Left renal cortex interstitium (tissue), 4 donors: ENCODE measurements at places on chromosomes 7 and 10.
A peak's percentile ranks its signal among the peaks of the same experiment; 100 is the strongest.

GRCh38 chr7:155310425-155311114, 12.9 kb downstream of the INSIG1 start:
- DNase-seq: no peak

GRCh38 chr10:109126541-109126940, 796.8 kb downstream of the XPNPEP1 start:
- DNase-seq: no peak

- DNase-seq: no peak
These were observed 158.0 kb downstream of the HGF start for GRCh38 chr7:81611805-81612204.

DNA sequence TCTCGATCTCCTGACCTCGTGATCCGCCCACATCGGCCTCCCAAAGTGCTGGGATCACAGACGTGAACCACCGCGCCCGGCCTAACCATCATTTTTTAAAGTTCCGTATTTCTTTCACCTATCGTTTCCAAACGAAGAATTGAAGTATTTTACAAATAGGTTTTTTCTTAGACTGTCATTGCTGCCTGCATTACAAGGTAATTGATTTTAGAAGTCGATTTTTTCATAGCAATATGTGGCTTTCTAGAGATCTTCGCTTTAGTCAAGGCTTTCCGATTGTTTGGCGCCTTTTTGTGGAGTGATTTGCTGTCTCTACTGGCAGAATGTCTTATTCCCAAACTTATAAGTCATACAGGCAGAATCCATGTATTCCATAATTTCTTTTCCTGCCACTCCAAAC, 109.2 kb downstream of the TRIL start:
- DNase-seq: no peak

GRCh38 chr7:143901668-143902331, at the start of gene TCAF1:
Gene TCAF1, minus strand, starts transcription at chr7:143902176. Its CDS starts 25,568 bp downstream, at chr7:143876608.
- peak; percentile 92 for DNase-seq

DNA sequence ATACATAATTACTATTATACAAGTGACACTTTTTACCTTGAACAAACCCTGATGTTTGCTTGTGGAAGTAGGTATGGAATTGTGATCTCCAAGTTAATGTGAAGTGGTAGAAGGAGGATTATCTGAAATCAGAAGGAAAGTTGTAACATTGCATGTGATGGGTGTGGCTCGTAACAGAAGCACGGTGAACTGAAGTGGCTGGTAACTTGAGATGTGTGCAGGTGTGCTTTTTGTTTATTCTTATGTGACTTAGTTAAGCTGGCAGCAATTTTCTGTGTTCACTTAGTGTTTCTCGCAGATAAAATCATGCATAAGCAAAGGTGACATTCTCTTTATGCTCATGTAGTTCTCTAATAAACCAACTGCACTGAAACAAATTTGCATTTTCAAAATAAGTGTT, 82.3 kb downstream of the ZEB1 start:
- DNase-seq: no peak

DNA sequence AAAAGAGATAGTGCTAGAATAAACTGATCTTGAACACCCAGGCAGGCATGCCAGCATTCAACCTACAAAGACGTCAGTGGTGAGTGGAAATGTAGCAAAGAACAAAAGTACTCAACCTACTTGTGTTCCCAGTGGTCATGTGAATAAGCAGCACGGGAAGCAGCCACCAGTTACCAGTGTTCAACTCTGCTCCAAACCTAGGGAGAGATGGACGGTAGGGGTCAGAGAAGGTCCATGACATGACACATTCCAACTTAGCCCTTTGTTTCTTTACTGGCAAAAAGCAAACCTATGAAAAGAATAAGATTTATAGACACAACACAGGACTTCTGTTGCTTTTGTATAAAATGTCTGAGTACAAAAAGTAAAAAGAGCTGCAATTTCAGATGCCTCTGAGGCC, 511.4 kb downstream of the XPNPEP1 start:
- peak; percentile 39 for DNase-seq

GRCh38 chr10:125095776-125096175, 64.6 kb downstream of the CTBP2 start:
- no peak for DNase-seq

DNA sequence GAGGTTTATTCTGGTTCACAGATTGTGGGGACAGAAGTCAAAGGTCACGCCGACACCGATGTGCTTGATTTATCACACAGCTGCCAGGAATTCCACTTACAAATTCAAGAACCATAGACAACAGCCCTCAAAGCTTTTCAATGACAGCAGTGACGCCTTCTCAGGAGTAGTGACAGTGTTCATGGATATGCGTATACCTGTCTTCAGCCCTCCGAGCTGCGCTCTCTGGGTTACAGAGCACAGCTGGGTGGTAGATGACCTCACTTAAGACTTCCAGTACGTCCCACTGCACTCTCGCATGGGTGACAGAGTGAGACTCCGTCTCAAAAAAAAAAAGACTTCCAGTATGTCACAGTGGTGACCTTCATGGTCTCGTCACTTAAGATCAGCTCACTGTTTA, 108.5 kb downstream of the TCERG1L start:
- DNase-seq: no peak

- DNase-seq: no peak
These were observed 90.5 kb upstream of the MACROH2A2 start for GRCh38 chr10:69961881-69962745.

GRCh38 chr7:152489044-152489443, 53.2 kb upstream of the KMT2C start:
- no peak for DNase-seq

DNA sequence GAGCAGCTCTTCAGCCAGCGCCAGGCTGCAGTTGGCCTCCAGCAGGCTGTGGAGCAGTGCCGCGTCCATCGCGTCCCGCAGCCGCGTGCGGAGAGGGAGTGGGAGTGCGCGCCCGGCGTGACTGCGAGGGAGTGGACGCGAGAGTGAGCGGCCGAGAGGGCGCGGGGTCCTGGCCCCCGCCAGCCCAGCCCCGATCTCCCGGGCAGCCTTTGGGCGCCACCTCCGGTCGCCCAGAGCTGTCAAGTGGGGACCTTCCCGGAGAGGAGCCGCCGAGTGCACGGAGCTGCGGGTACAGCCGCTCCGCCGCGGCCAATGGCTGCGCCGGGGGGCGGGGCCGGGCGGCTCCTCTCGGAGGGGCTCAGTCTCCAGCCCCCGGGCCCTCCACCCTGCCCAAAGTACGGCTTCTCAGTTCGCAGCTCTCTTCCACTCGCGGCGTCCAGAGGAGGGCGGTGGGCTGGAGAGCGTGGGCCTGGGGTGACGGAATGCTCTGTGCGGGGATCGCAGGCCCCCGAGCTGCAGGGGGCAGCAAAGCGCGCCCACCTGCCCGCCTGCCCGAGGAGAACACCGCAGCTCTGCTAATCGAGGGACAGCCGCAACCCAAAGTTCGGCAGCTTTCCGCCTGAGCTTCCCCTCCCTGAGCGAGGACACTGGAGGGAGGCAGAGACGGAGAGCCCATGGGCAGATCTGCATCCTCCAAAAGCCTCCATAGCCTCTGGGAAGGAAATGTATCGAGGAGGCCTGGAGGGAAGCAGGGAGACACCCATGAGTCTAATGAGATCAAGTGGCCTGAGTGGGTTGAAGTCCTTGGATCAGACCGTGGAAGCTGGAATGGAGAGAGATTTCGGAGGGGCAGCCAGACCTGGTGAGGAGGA, at the start of gene CRHR2:
Gene CRHR2, minus strand, starts transcription at position 245 of the 872 bp plus-strand sequence. Its CDS starts 176 bp downstream, at position 69.
- no peak for DNase-seq

- peak; percentile 56 for DNase-seq
These were observed 44.3 kb downstream of the PFKP start for GRCh38 chr10:3111621-3112163.

DNA sequence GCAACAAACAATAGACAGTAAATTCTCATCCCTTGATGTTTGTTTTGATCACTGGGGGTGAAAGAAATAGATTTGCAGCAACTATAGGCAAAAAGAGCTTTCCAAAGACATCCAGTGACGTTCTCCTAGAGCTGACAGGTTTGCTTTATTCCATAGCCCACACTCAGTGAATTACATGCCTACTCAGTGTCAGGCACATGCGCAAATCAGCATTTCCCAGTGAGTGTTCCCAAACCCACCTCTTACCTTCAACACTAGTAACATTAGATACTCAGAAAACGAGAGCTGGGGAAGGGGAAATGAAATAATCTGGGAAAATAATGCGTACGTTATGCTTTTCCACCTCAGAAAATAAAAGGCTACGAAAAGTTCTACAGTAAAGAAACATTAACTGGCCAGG, 144.1 kb downstream of the CPEB3 start:
- DNase-seq: no peak

- DNase-seq: no peak
These were observed 1005.5 kb downstream of the KCNMA1 start for GRCh38 chr10:76631884-76632766.

DNA sequence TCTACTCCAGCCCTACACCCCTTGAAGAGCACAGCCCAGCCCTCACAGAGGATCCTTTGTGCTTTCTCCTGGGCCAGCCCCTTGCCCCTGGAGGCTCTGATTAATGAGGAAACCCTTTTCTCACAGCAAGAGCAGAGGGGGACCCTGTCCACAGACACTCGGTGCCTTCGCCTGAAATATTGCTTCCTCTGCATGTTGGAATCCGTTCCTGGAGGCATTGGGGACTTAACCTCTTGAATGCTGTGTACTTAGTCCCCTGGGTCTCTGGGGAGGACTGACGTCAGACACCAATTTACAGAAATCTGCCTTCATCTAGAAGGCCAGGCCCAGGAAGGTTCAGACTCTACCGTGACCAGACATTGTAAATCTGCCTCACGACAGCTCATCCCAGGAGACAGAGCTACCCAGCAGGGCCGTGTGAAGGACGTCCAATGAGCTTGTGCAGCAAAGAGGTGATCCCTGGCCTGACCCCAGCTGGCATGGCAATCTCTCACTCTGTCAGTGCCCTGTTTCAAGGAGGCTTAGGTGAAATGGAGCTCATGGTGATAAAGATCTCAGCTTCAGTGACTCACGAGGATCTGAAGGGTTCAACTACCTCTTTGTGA, 8.1 kb upstream of the TMEM72 start:
- no peak for DNase-seq

DNA sequence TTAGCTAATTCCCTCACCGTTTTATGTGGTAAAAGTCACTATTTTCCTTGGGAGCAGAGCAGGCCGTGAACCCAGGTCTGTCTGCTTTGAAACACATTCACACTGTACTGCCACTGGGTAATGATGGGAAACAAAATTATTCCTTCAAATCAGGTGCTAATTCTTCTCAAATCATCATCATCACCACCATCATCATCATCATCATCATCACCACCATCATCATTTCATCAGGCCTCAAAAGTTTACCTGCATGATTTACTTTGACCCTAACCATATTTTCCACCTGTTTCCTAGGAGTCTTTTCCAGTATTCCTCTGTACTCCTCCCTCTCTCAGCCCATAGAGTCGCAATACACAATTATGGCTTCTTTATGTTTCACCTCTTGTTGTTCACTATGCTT, 220.5 kb downstream of the GLI3 start:
- DNase-seq: no peak

DNA sequence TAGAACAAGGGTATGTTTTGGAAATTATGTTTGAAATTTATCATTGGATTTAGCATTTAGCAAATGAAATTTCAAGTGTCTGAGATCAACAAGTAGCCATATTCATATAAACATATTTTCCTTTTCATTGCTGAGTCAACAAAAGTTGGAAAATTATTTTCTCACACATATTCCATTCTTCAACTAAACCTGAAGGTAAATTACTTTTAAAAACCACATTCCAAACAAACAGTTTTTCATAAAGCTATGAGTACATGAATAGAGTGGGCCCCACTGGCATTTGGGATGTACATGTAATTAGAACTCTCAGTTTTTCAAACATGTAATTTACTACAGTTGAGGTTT, 178.3 kb upstream of the MKLN1 start:
- no peak for DNase-seq

DNA sequence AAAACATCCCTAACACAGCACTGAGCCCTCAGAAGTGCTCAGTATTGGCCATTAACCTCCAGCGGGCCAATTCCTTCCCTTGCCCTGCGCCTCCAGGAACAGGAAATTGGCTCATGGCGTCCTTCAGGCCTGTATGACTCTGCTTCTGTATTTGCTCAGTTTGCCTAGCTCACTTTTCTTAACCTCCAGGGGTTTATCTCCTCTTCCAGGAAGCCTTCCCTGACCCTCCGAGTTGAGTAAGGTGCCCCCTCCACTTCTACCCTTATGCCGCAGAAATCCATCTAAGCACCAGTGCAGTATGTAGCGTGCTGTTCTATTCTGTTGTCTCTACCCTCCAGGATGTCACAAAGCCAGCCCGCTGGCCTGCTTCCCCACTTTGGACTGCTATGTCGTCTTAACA, 1.1 kb upstream of the SFXN4 start:
- DNase-seq: no peak

DNA sequence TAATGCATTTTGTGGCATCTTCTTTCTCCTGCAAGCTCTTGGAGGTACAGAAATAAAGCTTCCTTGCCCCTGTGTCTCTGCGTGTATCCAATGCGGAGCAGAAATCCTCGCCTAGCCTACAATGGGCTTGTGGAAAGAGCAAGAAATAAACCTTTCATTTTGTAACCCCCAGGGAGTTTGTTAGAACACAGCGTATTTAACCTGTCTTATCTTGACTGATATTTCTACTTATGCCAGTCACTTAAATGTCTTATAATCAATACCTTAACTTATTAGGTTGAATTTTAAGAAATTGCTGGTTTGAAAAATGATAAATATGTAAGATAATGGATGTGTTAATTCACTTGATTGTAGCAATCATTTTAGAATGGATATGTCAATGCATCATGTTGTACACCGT, 629.8 kb upstream of the IGFBP3 start:
- DNase-seq: no peak

GRCh38 chr10:125444790-125445189, 238.2 kb downstream of the TEX36 start:
- DNase-seq: no peak

- DNase-seq: no peak
These were observed 23.2 kb upstream of the DNAJB6 start for GRCh38 chr7:157313645-157314044.

- no peak for DNase-seq
These were observed 559.6 kb downstream of the GATA3 start for GRCh38 chr10:8614054-8614565.

- no peak for DNase-seq
These were observed 28.7 kb downstream of the ZEB1 start for GRCh38 chr10:31347705-31348104.

- no peak for DNase-seq
These were observed 70.1 kb downstream of the CDK14 start for GRCh38 chr7:90666186-90666585.

GRCh38 chr7:112452102-112452888, 2.0 kb downstream of the IFRD1 start:
- no peak for DNase-seq

DNA sequence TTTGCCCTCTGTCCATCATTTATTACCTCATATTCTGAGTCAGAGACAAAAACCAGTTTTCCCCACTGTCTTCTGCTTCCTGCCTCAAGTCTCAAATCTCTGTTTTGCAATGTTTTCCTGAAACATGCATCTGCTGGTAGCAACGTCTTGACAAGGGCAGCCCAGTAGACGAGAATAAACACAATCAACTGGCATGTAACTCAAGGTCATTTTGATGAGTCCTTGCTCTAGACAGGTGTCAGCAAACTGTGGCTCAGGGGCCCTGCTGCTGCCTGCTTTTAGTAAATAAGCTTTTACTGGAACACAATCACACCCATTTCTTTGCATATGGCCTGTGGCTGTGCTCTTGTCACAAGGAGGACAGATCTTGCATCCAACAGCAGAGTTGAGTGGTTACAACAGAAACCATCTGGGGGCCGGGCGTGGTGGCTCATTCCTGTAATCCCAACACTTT, 59.8 kb downstream of the ITIH5 start:
- DNase-seq: no peak

GRCh38 chr10:92593619-92594588, 974 bp downstream of the KIF11 start:
- DNase-seq: no peak

GRCh38 chr10:73649876-73650536, 5.8 kb downstream of the SYNPO2L start:
- no peak for DNase-seq

GRCh38 chr7:40015790-40016296, 65.8 kb downstream of the CDK13 start:
- no peak for DNase-seq
